ENCODE measurements at places on chromosomes 3 and 15.

- no peak for DNase-seq
Observed at GRCh38 chr15:83510001-83510400, 62.9 kb downstream of the SH3GL3 start.

GRCh38 chr15:67063689-67064606, 1.5 kb upstream of the SMAD3 start:
- no peak for DNase-seq

DNA sequence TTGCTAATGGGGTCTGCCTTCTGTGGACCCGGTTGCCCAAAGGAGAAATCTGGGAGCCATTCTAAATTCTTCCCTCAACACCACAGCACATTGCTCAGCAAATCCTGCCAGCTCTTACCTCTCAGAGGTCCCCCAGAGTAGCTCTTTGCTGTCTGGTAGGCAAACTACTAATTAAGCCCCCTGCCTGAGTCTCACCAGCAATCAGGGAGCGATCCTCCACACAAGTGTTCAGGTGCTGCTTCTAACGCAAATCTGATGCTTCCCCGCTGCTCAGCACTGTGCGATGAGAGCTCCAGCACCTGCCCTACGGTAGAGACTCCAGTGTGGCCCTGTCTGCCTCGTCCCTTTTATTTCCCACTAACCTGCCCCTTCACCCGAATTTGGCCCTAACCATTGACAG, 60.5 kb downstream of the HCN4 start:
- no peak for DNase-seq

- DNase-seq: peak; percentile 74
Observed at GRCh38 chr3:29440413-29441305, 159.8 kb downstream of the RBMS3 start.

GRCh38 chr15:90780916-90781315, 63.8 kb downstream of the BLM start:
- no peak for DNase-seq

DNA sequence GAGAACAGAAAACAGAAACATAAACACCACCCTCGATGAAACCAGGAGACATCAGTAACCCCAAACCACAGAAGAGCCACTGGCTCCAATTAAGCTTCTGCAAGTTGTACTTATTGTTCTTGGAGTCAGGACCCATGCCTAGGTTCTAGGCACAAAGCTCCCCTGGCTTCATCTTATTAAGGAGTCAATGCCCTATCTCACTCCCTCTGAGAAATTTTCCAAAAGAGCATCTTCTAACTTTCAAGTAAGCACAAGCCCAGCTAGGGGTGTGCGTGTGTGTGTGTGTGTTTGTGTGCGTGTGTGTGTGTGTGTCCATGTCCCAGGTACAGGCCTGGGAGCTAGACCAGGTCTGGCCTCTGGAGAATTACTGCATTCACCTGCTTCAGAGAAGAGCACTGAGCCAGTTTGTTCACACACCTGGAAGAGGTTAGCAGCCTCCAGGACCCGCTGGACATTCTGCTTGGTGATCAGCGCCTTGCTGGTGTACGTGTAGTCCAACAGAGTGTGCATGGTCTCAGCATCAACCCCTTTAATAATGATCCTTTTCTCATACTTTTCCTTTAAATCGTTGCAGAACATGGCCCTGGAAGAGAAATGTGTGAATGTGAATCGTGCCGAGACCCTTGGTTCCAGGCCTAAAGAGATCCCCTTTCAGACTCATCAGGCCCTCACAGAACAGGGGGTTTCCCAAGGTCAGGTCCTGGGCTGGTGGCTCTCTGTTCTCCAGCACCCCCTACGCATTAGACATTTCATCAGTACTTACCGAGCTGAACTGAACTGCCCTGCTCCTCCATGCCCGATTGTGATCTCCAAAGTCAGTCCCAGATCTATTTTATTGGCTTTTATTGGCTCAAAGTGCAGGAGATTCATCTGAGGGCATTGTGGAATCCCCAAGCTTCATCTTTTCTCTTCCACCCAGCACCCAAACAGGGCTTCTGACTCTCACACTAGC, 27.8 kb downstream of the KLHL6 start:
- no peak for DNase-seq

DNA sequence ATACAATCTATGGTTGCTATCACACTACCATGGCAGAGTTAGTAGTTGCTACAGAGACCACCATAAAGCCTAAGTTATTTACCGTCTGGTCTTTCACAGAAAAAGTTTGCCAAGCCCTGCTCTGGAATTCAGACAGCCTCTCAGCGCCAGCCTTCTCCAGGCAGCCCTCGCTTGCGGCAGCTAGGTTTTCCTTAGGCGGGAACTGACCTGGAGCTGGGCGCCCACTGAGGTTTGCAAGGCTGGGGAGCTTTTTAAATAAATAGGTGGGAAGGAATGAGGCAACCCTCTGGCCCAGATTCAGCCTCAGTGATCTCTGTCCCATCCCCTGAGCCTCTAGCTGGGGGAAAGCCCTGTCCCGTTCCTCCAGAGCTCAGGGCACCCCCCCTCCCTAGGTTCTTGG, 1.2 kb downstream of the CTSH start:
- DNase-seq: no peak

DNA sequence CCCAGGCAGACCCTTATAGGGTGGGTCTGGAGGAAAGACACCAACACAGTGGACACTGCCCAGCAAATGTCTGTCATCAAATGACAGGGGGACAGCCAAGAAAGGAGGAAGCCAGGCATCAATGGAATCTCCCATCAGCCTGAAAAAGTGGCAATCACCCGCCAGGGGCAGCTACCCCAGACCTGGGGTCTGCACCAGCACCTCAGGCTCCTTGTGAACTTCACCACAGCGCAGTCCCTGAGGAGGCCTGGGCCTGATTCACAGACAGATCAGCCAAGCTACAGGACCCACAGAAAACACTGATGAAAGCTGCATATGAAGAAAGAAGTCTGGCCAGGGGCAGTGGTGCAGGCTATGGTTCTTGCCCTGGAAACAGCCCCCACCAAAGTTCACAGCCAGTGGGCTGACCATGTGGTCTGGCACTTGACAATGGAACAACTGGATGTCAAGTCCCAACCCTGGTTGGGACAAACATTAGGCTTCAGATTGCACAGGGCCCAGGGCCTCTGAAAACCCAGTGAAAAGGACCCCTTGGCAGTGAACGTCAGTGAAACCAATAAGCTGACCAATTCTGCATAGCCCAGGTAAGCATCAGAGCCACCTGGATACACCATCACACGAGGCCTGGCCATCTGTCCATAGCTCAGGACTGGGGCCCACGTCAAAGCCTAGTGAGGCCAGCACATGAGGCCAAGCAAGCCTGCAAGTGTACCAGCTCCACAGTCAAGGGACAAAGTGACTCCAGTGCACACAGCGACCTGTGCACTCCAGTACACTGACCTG, 29.1 kb downstream of the ALS2CL start:
- DNase-seq: no peak

Measured in myocyte (in vitro differentiated cells).